Kidney glomerular epithelial cell (primary cell): ENCODE measurements at places on chromosomes 11 and 22.

- peak; percentile 11 for DNase-seq
These were observed 210.8 kb downstream of the PGR start for GRCh38 chr11:100918551-100919500.

DNA sequence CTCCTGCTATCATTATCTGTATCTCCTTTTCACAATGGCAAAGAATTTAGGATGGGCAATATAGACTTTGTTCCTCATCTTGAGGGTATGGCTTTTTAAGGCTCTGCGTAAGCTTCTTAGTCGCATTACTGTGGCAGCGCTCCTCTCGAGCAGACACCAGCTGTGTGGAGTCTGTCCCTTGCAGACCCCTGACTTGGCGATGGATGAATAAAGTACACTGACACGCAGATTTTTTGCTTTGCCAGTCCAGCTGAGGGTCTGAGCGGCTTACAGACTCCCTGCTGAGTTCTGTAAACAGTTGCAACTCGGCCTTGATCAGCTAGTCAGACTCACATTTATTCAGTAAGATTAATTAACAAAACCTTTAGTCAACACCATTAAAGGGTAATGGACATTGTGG is 390.0 kb upstream of the CNTN5 start:
- no peak for DNase-seq

DNA sequence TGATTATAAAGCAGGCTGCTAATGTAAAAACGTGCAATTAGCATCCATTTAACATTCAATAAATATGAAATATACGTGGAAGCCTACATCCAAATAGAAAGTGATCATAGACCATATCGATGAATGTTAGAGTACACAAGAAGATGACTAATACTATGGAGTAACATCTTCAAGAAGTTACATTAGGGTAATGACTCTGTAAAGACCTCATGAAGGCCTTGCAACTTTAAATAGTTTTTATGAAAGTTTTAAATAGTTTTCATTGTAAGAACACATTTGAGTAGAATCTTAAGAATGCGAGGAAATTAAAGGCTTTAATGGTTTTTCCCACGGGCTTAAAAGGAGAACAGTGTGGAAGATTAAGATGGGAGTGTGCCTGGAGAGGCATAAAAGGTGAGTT is 1.4 kb downstream of the TRIM34 start:
- DNase-seq = no peak

DNA sequence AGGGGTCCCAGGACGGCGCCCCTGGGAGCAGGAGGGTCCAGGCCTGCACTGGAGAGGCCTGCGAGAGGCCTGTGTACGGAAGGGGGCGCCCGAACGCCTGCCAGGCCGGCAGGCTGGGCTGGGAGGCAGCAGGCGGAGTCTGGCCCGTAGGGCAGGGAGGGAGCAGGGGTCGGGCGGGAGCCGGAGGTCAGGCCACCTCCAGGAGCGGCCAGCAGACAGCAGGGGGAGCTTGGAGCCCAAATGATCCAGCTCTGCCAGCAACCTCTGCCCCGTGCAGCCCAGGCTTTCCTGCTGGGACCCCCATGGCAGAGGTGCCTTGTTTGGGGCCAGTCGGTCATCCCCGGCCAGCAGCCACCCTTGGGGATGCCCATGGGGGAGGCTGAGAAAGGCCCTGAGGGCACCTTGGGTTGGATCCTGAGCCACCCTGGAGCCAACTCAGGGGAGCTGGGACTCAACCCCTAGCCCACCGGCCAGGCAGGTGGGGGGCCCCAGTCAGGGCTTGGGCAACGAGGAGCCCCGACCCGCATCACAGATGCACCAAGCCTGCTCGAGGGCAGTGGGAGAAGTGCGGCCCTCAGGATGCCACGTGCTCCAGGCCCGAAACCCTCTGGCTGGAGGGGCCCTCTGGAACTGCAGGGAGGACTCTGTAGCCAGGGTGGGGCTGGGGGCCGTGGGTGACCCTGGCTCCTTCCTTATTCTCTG is 9.6 kb upstream of the SYT8 start:
- no peak for DNase-seq

DNA sequence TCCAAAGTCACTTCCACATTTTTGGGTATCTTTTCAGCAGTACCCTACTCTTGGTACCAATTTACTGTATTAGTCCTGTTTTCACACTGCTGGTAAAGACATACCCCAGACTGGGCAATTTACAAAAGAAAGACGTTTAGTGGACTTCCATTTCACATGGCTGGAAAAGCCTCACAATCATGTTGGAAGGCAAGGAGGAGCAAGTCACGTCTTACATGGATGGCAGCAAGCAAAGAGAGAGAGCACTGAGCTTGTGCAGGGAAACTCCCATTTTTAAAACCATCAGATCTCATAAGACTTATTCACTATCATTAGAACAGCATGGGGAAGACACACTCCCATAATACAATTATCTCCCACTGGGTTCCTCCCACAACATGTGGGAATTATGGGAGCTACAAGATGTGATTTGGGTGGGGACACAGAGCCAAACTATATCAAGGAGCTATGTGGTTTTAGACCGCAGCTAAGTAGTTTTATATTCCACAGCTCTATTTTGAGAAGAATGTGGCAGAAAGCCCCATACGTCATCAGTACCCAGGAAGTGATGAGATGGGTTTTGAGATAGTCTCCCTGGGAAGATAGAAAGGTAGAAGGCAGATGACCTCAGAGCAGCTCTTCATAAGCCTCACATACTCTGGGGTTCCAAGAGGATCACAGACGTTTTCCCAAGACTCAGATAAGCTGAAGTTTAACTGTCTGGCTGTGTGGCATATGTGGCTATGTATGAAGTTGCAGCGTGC is 96.3 kb downstream of the APIP start:
- no peak for DNase-seq

DNA sequence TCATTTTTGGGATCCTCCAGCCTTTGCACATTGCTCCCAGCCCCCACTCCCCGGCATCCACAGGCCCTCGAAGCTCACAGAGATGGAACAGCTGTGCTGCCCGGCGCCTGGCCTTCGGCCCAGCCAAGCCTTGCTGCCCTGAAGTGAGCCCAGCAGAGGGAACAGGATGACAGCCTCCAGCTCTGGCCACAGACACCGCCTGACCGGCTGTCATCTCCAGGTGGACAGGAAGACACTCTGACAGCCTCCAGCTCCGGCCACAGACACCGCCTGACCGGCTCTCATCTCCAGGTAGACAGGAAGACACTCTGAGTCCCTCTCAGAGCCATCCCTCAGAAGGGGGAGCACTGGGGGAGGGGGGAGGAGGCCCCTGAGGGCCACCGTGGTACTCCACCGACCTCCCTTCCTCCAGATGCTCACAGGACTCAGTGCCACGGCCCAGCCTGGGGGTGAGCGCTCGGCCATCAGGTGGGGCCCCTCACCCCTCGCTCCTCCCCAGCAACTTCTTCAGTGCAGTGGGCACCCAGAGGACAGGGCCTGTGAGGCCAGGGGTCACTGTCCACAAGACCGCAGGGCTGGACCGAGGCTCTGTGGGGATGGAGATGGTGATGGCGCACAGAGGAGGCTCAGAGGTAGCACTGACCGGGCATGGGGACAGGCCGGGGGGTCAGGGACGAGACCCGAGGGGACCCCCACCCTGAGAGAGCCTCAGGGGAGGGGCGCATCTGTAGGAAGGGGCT is 58.6 kb downstream of the BRD1 start:
- no peak for DNase-seq

- DNase-seq = no peak
These were observed 23.0 kb downstream of the KCNE3 start for GRCh38 chr11:74444173-74444826.

DNA sequence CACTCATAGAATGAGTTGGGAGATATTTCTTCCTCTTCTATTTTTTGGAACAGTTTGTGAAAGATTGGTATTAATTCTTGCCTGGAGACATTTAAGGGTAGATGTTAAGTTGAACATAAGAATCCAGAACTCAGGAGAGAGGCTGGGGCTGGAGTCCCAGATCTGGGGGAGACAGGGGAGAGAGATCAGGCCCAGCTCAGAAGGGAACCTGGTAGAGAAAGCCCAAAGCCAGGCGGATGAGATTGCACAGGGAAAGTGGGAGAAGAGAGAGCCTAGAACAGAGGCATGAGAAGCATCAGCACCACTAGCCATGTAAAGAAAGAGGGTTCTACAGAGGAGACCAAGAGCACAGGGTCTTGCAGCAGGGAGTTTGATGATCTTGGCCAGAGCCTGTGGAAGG is 13.0 kb upstream of the GNAZ start:
- DNase-seq = no peak

- DNase-seq = no peak
These were observed 116.0 kb downstream of the MN1 start for GRCh38 chr22:27685515-27685914.

DNA sequence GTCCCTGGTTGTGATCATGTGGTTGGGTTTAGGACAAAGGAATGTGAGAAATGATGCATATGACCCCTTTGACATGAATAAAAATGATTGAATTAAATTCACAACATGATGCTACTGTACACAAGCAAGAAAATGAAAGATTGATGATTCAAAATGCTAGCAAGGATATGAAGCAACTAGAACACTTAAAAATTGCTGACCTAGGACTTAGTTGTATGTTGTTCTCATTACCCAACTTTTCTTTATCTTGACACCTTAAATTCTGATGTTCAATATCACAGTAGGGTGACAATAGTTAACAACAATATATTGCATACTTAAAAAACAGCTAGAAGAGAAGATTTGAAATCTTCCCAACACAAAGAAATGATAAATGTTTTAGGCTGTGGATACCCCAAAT is 20.6 kb downstream of the OR52A5 start:
- DNase-seq = no peak

DNA sequence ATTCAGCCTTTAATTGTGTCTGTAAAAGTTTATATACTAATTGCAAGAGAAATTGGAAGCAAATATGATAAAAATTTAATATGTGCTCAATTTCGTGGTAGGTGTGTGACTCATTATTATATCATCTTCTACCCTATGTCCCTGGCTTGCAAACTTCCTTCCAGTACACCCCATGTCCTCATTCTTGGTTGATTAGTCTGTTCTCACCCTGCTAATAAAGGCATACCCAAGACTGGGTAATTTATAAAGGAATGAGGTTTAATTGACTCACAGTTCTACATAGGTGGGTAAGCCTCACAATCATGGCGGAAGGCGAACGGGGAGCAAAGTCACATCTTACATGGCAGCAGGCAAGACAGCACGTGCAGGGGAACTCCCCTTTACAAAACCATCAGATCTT is 11.9 kb downstream of the MRGPRX3 start:
- DNase-seq = no peak

DNA sequence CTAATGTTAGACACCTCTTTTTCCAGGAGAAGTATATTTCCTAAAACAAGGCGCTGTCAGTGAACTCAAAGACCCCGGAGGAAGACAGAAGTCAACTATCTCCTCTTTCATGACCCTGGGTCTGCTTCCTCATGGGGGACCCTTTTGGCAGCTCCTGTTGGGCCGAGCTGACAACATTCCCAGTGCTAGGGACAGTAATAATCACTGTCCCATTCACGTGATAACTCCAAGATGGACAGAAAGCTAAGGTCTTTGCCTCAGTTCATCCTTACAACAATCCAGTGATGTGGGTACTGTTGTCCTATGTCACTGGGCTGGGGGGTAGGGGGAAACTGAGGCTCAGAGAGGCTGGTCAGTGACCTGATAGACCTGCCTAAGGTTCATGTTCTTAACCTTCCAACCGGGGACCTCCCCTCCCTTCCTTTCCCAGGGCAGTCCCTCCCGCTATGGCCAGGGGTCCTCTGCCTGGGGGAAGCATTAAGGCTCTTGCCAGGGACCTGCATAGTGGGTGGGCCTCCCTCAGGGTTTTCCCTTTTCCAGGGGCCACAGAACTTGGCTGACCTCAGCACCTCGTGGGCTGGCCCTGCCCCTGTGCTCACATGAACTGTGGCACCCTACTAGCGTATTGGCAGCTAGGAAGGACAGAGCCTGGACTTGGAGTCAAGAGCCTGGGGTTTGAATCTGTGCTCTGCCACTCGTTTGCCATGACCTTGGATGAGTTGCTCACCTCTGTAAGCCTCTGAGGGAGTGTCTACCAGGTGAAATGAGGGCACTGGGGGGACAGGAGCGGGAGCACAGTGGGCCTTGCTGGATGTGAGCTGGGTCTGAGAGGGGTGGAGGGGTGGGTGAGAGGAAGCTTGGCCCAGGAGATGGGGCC is 53.6 kb downstream of the LRRC32 start:
- no peak for DNase-seq

- DNase-seq = no peak
These were observed 17.5 kb upstream of the SYT7 start for GRCh38 chr11:61598374-61598773.

- DNase-seq = no peak
These were observed 2.9 kb downstream of the INPP5J start for GRCh38 chr22:31125521-31126117.

DNA sequence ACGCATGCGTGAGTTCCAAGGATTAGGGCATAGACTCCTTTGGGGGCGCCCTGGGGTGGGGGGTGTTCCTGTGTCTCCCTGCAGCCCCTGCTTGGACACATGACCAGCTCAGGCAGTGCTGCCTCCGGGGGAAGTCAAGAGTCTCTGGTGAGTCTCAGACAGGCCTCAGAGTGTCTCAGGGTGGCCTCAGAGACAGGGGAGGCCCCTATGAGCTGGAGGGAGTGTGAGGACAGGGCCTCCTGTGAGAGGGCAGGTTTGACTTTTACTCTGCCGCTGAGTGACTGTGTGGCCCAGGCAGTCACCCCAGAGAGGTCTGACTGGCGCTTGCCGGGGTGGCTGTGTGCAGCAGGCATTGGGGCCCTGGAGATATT is 41.2 kb upstream of the KCNQ1OT1 start:
- DNase-seq = no peak

DNA sequence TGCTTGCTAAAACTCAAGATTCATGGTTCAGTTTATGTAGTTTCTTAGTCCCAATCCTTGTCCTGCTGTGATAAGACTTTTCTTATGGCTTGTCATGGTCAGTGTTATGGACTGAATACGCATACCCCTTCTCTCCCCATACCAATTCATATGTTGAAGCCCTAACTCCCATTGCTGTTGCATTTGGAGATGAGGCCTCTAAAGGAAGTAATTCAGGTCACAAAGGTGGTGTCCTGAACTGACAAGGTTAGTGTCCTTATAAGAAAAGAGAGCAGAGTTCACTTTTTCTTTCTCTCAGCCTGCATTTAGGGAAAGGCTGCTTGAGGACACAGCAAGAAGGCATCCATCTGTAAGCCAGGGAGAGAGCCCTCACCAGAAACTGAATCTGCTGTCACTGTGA is 618.2 kb downstream of the LRRC4C start:
- no peak for DNase-seq
